Renal pelvis (tissue), 12 donors: ENCODE measurements at places on chromosomes 13 and 19. TPM values are rescaled to one million over a fixed set of nuclear protein-coding genes. Genes with fewer than 3 reads are reported as not detected.

DNA sequence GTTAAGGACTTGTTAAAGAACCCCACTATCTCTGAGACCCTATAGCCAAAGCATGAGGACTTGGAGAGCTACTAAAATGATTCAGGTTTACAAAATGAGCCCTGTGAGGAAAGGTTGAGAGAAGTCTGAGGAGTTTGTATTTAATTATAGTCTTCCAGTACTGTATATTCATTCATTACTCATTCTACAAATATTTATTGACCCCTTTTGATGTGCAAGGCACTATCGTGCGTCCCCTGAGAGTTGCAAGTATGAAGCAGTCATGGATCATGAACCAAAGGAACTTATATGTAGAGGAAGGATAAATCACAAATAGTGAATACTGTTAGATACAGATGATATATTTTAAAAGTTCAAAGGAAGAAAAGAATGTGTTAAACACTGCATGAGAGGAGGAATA lies 84.4 kb downstream of the DNAJC15 start:
- no peak for DNase-seq

GRCh38 chr13:48334534-48335127 lies 31.1 kb downstream of the RB1 start:
- no peak for DNase-seq

DNA sequence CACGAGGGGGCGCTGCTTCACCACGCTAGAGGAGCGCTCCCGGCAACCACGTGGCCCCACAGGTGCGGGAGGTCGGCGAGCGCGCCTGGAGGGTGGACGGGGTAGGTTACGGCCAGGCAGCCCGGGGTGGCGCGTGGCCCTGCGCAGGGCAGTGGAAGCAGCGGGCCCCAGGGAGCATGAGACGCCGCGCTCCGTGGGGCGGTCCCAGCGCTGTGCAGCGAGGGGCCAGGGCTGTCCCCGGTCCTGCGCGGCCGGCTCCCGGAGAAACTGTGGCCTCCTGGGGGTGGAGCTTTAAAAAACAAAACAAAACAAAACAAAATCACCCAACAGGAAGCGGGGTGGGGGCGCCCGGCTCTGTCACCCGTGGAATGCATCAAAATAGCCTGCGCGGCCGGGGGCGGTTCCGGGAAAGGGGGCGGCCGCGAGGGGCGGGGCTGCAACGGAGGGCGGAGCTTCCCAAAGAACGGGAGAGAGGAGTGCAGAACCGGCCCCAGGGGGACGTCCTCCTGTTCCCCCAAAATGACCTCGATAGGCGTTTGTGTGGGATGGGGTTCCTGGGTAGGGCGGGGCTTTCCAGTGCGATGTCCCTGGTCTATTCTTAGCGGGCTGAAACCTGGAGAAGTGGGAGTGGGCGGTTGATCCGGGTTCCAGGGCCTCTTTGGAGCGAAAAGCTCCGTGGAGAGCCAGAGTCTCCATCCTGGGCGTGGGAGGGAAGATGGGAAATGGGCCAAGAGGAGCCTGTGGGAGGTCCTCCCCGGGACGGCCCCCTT lies 27.3 kb downstream of the NUMBL start:
- DNase-seq, result peak; percentile 84

DNA sequence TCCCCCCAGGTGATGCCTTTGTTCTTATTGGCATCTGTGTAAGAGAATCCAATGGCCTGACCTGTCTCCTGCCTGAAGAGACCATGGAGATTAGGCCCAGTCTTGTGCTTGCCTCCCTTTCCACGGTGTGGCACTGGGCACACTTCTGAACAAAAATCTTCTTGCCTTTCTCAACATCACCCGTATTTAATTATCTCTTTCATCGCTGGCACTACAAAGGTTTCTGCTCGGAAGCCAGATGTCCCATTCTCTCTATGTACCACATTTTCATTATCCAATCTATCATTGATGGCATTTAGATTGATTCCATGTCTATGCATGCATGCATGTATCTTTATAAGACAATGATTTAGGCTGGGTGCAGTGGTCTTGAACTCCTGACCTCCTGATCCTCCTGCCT lies 74.3 kb downstream of the SLC25A15 start:
- DNase-seq, result no peak

- DNase-seq, result no peak
Observed at GRCh38 chr13:64529874-64530485, 2700.2 kb downstream of the PCDH9 start.

DNA sequence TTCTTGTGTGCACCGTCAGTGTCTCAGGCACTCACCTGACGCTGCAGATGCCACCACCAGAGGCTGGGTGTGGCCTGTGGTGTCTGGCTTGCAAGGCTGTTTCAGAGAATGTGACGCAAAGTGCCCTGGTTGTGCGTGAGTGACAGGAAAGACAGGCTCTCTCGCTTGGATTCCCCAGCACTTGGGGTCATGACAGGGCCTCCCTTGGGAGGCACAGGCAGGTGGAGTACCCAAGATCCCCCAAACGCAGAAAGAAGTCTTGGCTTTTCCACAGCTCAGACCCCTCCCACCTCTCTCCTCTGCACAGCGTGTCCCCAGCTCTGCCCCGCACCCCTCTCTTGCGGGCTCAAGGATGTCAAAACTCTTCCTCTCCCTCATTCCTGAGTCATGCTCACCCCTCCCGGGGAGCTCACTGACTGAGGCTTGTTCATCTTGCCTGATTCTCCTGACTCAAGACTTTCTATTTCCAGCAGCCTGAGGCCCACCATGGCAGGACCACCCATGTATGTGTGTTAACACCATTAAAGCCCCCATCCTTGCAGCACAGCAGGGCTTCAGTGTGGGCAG lies 21.0 kb downstream of the DHX34 start:
- DNase-seq, result no peak

- DNase-seq, result no peak
Observed at GRCh38 chr13:109610517-109610916, 175.9 kb downstream of the IRS2 start.

GRCh38 chr13:98522371-98522770 lies 54.5 kb downstream of the STK24 start:
- no peak for DNase-seq

- no peak for DNase-seq
Observed at GRCh38 chr13:35496761-35497386, 20.4 kb upstream of the MAB21L1 start.

- DNase-seq, result no peak
Observed at GRCh38 chr19:24140099-24140498, 53.1 kb downstream of the ZNF254 start.

DNA sequence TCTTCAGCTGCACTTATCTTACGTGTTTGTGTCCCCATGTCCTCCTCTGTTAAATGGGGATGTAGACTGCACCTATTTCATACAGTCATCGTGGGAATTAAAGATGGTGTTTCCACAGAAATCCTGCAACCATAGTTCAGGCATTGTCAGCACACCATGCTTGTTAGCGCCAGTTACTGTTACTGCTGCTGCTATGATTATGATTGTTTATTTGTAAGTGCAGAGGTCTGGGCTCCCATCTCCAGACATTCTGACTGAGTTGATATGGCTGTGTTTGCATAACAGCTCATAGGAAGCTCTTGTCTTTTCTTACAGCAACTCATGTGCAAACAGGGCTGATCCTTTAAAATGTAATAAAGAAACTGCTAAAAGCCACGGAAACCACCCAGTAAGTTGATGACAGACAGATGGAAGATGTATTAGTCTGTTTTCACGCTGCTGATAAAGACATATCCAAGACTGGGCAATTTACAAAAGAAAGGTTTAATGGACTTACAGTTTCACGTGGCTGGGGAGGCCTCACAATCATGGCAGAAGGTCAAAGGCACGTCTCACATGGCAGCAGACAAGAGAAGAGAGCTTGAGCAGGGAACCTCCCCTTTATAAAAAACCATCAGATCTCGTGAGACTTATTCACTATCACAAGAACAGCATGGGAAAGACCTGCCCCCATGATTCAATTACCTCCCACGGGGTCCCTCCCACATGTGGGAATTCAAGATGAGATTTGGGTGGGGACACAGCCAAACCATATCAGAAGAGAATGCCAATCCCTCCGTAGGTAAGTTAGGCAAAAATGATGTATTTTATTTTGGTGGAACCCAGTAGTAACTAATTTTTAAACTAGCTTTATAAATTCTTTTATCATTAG lies 1.6 kb downstream of the ZSCAN5A start:
- no peak for DNase-seq

DNA sequence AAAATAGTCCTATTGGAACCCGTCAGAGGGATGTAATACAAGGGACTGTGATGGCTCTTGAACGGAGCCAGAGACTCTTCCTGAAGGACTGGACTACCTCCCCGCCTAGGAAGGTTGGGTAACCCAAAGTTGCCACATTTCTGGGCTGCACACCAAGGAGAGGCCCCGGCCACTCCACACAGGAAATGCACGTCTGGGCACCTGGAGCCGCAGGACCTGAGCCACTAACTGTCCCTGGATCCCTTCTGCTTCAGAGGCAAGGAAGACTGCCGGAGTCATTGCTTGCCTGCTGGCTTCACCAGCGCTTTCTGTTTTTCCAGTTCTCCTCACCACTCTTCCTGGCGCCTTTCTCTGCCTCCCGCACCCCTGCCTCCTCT lies 1.2 kb upstream of the FLT1 start:
- DNase-seq, result no peak

DNA sequence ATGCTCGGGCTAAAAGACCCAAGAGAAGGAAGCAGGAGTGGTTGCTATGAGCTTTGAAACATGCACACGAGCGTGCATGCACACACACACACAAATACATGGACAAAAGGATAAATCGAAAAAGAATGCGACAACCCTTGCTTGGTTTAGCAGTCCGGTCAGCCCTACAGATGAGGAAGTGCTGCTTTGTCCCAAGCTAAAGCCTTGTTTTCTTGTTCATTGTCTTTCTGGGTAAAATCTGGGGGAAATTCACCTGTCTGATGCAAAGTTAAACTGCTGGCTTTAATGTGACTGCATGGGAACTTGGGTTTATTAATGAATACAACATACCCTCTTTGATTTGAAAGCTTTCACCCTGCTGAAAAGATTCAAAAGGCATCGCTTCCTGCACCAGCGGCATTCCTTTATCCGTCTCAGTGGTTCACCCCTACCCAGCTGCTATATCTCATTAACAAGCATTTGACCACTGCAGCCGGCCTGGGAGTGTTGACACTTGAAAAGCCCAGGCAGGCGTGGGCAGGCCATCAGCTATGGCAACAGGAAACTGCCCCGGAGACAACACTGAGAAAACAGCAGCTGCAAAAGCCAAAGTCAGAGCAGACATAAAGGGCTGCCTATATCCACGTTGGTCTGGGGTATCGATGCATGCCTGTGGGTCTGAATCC lies 301.7 kb downstream of the NDFIP2 start:
- peak; percentile 94 for DNase-seq

DNA sequence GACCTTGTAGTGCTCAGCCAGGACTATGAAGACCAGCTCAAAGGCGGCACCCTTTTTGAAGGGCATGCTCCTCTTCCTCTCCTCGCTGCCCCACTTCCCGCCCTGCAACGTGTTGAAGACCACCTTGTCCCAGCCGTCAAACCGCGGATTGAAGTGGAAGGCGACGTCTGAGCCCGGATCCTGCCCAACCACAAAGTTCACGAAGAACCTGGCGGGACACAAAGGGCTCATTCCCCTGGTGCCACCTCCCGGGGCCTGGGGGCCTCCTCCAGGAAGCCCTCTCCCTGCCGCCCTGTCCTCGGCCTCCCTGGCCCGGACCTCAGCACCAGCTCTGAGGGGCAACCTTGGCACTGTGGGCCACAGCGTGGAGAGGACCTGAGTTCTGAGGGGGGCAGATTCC lies 4.0 kb downstream of the LGALS4 start:
- DNase-seq, result no peak

GRCh38 chr13:94586371-94586770 lies 9.6 kb downstream of the TGDS start:
- no peak for DNase-seq

DNA sequence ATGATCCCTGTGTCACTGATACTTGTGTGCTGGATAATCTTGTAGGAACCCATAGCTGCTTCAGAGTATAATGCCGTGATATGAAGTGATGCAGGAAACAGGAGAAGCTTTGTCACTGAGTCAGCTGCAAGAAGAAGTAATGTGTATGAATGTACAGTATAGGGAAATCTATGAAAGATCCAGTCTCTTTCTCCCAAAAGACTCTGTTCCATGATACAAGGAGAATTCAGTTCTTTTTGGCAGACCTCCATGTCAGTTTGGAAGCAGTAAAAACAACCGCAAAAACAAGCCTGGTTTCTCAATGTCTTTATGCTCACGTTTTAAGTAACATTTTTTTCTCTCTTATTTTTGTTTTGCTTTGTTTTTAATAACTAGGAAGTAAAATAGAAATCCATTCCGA lies 33.9 kb downstream of the PCDH17 start:
- no peak for DNase-seq

DNA sequence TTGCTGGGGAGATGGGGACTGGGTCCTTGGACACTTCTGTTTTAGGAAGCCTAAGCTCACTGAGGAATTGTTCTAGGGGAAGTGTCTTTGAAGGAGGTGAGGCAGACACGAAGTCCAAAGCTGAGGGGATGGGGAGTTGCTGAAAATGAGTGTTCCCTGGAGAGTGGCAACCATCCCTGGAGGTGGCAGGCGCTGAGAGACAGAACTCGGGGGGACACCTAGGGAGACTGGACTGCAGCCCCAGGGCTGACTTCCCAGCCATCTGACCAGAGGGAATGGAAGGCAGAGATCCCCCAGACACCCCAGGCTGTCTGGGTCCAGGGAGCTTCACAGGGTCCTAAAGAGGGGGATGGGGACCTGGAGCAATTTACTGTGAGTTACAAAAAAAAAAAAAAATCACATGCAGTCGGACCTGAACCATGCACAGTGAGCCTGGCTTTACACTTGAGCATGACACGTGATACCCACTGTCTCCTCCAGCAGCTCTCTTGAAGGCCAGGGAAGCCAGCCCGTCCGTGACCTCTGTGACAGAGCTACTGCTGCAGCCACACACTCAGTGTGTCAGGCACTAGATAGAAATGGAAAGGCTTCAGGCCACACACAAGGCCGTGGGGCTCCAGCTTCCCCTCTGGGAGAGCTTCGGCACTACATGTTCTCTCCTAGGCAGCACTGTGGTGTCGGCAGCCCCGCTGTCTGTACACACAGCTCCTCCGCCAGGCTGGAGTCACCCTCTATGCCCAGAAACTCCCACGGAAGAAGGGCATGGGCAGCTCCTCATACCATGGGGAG lies 77.1 kb upstream of the KCTD15 start:
- DNase-seq, result no peak

The CILP2 gene
- polyA plus RNA-seq, result 0.16 TPM

The PSG4 gene
- not detected for polyA plus RNA-seq

The PCDH17 gene
- polyA plus RNA-seq, result 18.0 TPM

The ZNF615 gene
- polyA plus RNA-seq, result 15.5 TPM

The CFAP97D2 gene
- polyA plus RNA-seq, result not detected

The IGFL2 gene
- not detected for polyA plus RNA-seq

The CCDC70 gene
- polyA plus RNA-seq, result not detected

The PLK5 gene
- 0.31 TPM for polyA plus RNA-seq

The CLDND2 gene
- 1.8 TPM for polyA plus RNA-seq

The GIPR gene
- 0.52 TPM for polyA plus RNA-seq

The OR7C1 gene
- polyA plus RNA-seq, result 0.12 TPM

The NOVA2 gene
- 3.6 TPM for polyA plus RNA-seq

The EBI3 gene
- 0.76 TPM for polyA plus RNA-seq

The BCAM gene
- polyA plus RNA-seq, result 737 TPM
